HT-29 (cell line): ENCODE measurements at places on chromosomes 2 and 18.

GRCh38 chr2:32289165-32289999 lies 11.7 kb downstream of the YIPF4 start:
- DNase-seq: peak; percentile 46

GRCh38 chr2:144331674-144332355 lies 188.1 kb downstream of the ZEB2 start:
- DNase-seq: peak; percentile 79

DNA sequence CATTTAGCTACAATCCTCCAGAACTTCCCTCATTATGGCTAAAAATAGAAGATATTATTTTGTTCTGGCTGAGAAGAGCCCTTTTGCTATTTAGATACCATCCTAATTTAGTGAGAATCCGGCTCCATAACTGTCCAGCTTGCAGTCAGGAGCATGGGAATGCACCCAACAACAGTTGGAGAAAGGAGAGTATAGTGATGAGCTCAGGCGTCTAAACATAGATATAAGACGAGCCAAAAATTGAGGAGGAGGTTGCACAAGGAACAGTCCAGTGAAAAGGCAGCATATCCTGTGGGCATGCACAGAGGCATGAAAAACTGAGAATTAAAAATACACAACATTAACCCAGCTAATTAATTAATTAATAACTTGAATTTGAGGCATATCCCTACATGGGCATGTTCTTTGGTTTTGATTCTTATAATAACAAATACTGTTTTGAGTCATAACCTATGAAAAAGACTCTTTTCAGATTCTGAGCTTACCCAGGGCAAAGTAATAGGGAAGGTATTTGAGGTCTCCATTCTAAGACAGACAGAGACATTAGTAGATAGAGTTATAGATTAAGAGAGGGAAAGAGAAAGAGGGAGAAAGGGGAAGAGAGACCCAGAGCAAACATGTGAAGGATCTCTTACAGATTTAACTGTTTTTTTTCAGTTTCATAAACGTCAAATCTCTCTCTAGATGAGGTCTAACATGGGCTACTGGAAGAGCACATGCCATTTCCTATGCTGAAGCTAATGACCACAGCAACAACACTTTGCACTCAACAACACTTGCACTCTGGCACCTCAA lies 311.2 kb downstream of the OSR1 start:
- no peak for DNase-seq

DNA sequence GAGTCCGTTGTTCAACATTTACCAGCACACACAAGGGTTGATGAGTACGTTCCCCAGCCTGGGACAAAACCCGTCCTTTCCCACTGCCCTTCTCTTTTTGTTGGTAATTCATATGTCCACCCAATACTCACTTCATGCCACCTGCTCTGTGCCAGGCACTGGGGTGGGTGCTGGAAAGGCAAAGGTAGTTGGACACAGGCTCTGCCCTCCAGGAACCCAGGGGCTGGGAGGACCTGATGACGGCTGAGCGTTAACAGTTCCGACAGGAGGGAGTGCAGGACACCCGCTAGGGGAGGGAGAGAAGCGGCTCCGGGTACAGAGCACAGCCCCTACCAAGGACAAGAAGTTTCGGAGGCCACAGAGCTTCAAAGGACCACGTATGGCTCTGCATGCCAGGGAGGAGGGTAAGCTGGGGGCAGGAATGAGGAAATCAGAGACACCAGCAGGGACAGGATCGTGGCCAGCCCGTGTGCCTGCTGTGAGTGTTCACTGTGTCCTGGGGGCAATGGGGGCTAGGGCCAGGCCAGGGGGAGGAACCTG lies 134.1 kb upstream of the GPC1 start:
- no peak for DNase-seq

DNA sequence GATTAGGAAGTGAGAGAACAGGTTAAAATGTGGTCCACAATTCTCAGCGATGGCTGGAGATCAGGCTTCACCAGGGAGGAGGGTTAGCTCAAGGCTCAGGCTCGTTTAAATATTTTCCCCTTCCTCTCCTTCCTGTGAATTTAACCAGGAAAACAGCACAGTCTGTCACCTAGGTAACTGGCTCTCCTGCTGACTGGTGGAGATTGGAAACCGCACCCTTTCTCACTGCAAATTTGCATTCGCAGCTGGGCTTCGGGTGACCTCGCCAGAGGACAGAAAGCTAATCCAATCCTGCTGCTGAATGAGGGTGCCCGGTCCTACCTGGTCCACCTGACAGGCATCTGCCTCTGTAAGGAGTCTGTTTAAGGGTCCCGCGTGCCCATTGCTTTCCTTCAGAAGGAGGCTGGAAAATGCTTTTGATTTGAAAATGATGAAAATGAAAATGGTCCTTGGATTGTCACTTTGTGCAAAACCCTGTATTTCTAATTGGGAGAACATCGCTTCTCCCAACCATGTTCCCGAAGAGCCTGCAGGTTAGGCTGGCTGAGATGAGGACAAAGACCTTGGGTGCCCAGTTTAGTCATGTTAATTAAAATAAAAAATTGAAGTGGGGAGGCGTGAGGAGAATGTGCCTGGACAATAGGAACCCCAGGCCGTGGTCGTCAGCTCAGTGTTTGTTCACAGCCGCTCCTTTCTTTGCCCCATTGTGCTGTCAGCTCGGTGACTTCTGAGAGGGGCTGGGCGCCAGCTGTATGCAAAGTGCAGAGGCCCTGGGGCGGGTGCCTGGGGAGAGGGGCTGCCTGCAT lies 43.4 kb upstream of the MTCL1 start:
- no peak for DNase-seq

- no peak for DNase-seq
Measured at GRCh38 chr2:19226871-19227270, 131.6 kb downstream of the OSR1 start.

DNA sequence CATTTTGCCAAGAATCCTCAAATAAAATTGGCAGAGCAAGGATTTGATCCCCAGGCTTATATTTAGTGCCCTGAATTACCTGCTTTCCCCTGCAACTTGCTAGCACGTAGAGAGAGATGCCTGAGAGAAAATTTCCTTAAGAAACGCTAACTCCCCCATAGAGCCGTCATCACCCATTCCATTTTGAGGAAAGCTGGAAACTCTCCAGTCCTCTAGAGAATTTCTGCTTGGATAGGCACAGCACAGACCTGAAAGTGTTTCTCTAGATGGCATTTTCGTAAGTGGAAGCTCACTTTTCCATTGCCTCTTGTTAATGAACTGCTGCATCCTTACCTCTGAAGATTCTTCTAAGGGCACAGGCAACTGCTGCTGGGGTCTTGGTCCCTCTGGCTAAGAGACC lies 277.8 kb upstream of the SIX2 start:
- no peak for DNase-seq

GRCh38 chr2:2152451-2152850 lies 178.6 kb downstream of the MYT1L start:
- no peak for DNase-seq

- DNase-seq: peak; percentile 3
Measured at GRCh38 chr2:641872-642815, 35.1 kb downstream of the TMEM18 start.

GRCh38 chr18:7059276-7059675 lies 58.3 kb downstream of the LAMA1 start:
- no peak for DNase-seq

DNA sequence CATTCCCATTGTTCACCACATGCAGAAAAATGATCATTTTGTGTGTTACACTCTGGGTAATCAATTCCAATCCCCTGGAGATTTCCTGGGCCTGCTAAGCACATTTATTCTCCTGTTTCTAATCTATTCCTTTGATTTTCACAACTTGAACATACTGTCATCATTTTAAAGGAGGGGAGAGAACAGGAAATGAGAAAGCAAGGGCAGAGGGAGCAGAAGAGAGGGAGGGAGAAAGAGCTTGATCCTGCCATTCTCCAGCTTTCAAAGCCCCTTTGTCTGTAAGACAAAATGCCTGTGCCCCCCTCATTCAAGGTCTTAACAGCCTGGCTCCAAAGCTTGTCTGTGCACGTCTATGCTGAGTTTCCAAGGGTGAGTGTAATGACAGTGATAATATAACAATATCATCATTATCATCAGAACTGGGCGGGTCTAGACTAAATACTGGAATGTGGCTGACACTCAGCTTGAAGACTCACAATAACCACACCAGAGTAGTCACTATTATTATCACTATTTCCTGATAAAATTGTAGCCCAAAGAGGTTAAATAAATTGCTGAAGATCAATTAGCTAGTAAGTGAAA lies 164.4 kb upstream of the KLHL29 start:
- no peak for DNase-seq

GRCh38 chr18:67281746-67282145 lies 234.8 kb downstream of the DSEL start:
- DNase-seq: no peak

GRCh38 chr2:235478609-235479008 lies 15.2 kb upstream of the AGAP1 start:
- no peak for DNase-seq

- no peak for DNase-seq
Measured at GRCh38 chr18:46712406-46712805, 44.4 kb downstream of the ST8SIA5 start.

- peak; percentile 2 for DNase-seq
Measured at GRCh38 chr2:151728804-151729414, 5.4 kb downstream of the NEB start.

DNA sequence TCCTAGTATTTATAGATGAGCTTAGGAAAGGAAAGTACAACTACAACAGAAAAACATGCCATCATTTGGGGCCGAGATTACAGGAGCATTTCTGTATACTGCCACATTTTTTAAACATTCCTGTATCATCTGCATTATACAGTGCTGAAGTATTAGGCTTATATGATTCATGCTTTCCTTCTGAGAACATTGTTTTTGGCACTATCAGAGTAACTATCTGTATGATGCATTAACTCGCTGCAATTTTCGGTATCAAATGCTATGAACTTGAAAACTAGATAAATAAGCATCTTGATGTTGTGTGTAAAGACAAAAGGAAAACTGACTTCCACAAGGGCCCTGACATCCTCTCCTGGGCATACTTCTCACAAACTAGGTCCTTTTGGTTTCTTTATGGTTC lies 102.0 kb downstream of the RIT2 start:
- DNase-seq: no peak

DNA sequence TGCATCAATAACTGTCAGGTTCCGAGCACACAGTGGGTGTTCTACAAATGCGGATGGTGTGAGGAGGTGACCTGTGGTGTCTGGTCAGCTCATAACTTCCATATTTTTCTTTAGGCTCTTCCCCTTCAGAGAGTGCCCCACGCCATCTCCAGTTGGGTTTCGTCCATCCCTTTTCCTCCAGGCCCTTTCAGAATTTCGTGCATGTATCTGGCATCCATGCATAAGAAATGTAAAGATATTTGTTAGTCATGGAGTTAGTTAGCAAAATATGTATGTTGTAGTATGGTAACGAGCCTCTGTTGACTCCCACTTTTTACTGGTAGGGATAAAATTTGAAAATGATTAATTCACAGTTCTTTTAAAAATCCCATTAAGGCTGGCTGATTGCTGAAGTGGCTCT lies 67.2 kb downstream of the SNTG2 start:
- no peak for DNase-seq

DNA sequence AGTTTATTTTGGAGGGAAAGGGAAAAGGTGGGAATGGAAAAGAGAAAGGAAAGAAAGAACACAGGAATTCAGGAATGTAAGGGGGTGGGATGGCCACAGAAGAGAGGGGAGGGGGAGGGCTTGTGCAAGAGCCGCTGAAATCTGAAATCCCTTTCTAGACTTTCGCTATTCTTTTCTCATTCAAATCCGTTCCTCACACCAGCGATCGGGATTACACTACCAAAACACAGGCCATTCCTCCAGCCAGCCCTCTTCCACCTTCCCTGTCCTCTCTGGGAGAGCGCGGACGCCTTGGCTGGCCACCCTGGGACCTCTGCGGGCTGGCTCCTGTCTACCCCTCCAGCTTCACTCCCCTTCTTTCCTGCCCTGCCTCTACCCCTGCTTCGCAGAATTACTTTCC lies 102.3 kb downstream of the CDCA7 start:
- DNase-seq: no peak

- DNase-seq: no peak
Measured at GRCh38 chr18:31990823-31991222, 27.8 kb upstream of the RNF125 start.

- DNase-seq: no peak
Measured at GRCh38 chr18:1094409-1094808, 189.7 kb downstream of the ADCYAP1 start.

DNA sequence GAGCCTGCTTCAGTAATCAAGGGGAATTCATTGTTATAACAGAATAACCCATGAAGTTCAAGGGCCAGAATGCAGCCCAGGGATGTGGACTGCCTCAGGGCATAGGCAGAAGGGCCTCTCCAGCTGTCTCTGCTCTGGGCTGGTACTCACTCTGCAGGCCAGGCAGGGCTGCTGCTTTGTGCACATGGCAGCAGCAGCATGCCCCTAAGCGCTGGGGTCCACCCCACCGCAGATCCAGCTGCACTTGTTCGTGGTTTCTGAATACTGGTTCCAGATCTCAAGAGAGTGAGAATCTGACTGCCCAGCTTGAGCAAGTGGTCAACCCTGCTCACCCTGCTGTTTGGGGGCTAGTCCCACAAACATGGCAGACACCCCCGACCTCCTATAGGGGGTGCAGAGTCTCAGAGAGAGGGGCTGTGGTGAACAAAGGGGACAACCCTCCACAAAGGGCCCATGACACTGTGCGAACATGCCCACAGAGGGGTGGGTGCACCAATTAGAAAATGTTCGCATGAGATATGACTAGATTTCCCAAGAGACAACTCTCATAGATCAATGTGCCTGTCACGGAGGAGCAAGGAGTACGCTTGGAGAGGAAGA lies 87.3 kb downstream of the ACTR3 start:
- no peak for DNase-seq

DNA sequence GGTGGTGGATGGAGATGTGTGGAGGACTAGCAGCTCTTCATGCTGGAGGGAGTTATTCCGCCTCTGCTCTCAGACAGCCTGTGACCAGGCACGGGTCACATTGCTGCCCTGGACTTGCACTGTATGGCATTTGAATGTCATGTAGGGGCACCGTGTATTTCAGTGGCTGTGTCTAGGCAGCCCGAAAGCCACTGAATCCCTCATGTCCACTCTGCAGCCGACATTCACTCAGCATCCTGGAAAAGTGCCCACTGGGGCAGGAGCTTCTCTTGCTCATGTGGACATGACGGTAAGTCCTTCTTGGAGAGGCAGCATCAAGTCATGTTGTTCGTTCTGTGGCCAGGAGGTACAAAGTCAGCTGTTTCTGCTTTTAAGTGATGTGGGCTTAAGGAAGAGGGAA lies 127.9 kb downstream of the SH3RF3 start:
- no peak for DNase-seq

DNA sequence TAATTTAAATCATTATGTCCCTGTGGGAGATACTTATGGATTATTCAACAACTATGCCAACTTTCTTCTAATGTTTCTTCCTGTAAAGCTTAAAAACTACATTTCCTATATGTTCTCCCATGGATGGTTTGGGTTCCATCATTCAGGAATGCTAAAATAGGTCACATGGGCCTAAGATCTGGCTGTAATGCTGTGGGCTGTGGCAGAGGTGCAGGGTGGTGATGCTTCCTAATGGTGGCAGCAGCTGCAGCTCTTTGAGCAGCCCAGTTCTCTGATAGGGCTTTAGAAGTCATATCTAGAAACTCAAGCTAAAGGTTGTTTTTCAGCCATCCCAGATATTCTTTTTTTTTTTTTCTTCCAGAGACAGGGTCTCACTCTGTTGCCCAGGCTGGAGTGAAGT lies 266.1 kb downstream of the ZNF385B start:
- DNase-seq: no peak

- DNase-seq: no peak
Measured at GRCh38 chr18:3016585-3017297, 3.8 kb upstream of the LPIN2 start.

GRCh38 chr2:128722489-128722888 lies 403.8 kb upstream of the HS6ST1 start:
- DNase-seq: no peak

- no peak for DNase-seq
Measured at GRCh38 chr2:138147796-138148195, 183.5 kb downstream of the HNMT start.
